ENCODE measurements at places on chromosomes 11 and 22. TPM values are rescaled to one million over a fixed set of nuclear protein-coding genes. Genes with fewer than 3 reads are reported as not detected.

DNA sequence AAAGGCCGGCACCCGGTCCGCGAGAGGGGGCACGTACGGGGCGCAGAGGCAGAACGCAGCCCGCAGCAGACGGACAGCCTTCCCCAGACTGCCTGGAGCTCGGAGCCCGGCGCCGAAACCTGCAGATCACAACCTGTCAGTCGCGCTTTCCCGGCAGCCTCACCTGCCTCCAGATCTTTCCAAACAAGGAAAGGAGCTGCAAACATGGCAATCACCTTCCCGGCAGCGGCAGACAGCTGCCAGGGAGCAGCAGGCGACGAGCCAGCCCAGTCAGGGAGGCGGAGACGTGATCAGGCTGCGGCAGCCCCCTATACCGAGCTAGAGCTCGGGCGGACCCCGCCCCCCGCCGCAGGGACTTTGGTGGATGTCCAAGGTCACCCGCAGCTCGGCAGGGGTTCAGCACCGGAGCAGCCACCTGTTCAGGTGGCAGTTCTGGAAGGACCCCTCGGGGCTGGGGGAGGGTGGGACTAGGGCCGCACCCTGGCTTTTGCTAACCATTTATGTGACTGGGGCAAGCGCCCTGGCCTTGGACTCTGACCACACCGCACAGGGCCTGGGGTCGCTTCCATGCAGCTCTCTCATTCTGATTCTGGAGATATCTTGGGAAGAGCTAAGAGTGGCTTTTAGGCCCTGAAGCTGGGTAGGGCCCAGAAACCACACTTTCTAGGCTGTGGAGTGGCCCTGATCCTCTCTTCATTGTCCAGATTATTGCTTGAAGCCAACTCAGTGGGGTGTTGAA is 143.8 kb downstream of the NECTIN1 start:
- no peak for DNase-seq

GRCh38 chr11:35783809-35784208 is 121.2 kb downstream of the TRIM44 start:
- DNase-seq = no peak

DNA sequence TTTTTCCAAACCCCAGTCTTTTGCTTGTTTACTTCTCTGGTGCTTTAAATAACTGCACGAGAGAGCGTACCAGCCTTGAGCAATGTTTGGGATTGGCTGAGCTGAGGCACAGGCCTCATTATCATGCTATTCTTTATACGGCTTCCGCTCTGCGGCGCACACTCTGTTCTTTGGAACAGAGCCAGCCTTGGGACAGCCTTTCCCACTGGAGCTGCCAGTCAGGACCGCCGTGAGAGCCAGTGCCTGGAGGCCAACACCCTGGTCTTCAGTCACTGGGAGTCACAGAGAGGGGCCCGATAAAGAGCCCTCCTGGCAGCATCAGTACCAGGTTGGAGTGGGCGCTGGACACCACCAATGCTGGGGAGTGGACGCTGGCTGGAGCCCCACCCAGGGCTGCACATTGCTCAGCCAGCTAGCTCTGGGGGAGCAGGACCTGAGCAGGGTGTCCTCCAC is 125.6 kb downstream of the BCR start:
- no peak for DNase-seq

DNA sequence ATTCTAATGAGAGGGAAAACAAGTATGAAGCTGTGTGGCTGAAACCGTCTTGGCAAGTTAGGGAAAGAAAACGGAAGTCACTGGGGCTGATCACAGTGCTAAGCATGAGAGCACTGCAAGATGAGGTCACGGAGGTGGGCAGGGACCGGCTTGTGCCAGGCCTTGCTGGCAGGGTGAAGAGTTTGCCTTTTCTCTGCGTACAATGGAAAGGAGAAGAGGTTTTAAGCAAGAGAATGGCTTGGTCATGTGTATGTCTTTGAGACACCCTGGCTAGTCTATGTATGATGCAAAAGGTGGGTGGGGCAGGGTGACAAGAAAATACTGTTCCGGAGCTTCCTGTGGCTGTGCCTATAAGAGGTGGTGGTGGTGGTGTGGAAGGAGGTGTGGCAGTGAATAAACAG is 567.9 kb downstream of the NTM start:
- no peak for DNase-seq

- no peak for DNase-seq
Measured at GRCh38 chr11:123069908-123070821, 8.2 kb upstream of the HSPA8 start.

DNA sequence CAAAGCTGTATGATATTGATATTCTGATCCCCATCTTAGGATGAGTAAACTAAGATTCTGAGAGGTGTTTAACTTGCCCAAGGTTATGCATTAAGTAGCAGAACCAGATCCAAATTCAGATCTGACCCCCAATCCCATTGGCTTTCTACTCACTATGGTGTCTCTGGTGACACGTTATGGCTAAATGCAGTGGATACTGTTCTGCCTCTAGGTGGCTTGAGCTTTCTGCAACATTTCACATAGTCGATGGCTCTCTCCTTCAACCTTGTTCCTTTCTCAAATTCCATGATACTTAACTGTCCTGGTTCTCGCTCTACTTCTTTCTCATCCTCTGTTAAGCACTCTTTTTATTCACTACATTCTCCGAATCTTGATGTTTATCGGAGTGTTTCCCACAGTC is 9.4 kb downstream of the C11orf97 start:
- DNase-seq = no peak

The TSSC4 gene
- 37.6 TPM for total RNA-seq

The EMID1 gene
- 2.5 TPM for total RNA-seq

The C11orf42 gene
- not detected for total RNA-seq

The RIBC2 gene
- total RNA-seq = 0.49 TPM

Data from vagina (tissue), 2 donors.